Fibroblast of lung (primary cell): ENCODE measurements at places on chromosomes 12 and 14. TPM values are rescaled to one million over a fixed set of nuclear protein-coding genes. Genes with fewer than 3 reads are reported as not detected.

The TDRD9 gene
- 0.50 and 1.0 TPM in 2 replicates for total RNA-seq

The MYL2 gene
- total RNA-seq: not detected in 2 replicates

The GLIPR1 gene
- 36.0 and 59.8 TPM in 2 replicates for total RNA-seq

The KRT85 gene
- not detected in 2 replicates for total RNA-seq

The NKX2-8 gene
- not detected in 2 replicates for total RNA-seq

The GARIN6 gene
- not detected in 2 replicates for total RNA-seq

The FLVCR2 gene
- total RNA-seq: 2.1 and 7.3 TPM in 2 replicates

The LBHD2 gene
- total RNA-seq: not detected in 2 replicates

The GNG2 gene
- total RNA-seq: 19.0 and 21.5 TPM in 2 replicates

The GPR84 gene
- total RNA-seq: not detected in 2 replicates

The SIX6 gene
- not detected in 2 replicates for total RNA-seq

The TMEM63C gene
- total RNA-seq: 0.66 TPM in 1 of 2 replicates, not detected in the other
